ENCODE measurements at places on chromosomes 7 and 10.

GRCh38 chr7:36287371-36288241, 102.1 kb upstream of the ANLN start:
- no peak for DNase-seq

GRCh38 chr10:92913973-92914372, 65.7 kb downstream of the EXOC6 start:
- no peak for DNase-seq

DNA sequence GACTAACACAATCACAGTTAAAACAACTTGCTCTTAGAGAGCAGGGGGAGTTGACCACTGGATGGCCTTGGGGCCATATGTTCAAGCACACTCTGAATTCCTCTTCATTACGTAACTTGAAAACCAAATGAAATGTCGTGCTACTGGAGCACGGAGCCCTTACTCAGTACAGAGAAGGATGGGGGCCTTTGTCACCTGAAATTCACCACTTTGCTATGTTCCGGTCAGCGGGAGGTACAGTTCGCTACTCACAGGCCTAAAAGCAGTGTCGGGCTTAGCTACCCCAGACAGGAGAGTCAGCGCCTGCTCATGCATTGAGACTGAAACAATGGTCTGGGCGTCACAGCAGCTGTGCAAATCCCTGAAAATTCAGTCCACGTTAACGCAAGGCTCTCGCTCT, 39.6 kb downstream of the GLI3 start:
- no peak for DNase-seq

GRCh38 chr10:74384615-74385183, 233.7 kb downstream of the ADK start:
- no peak for DNase-seq

DNA sequence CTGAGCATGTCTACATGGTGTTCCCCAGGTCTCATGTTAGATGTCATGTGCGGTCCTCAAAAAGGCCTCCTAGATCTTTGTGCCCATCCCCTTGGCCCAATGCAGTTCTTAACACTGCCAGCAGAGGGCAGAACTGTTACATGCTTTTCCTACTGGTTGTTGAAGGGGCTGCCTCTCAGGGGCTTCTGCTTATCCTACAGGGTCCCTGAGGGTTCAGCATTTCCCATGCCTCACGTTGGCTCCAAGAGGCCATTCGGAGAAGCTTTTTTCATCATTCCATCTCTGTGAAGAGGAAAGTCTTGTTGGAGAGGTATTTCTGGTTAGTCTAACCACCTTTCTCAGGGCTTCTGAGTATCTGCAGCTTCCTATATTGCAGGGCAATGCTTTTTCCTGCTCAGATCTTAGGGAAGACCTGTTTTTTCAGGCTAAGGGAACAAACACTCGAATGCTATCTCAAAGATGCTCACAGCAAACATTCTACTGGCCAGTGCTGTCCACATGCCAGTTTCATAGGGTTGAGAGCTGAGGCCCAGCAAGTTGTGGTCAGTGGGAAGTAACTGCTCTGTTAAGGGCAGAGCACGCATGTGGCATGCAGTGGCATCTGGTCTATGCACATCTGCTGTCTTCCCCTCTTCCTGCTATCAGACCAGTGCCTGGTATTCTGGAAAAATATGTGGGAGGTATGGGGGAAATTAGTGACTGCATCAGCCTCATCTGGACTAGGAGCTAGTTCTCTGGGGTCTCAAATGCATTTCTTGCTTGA, 31.5 kb downstream of the MBL2 start:
- DNase-seq = no peak

GRCh38 chr7:66380272-66380888, 175.2 kb downstream of the TPST1 start:
- no peak for DNase-seq
